Spleen (tissue), 13 donors: ENCODE measurements at places on chromosomes 3 and 15. TPM values are rescaled to one million over a fixed set of nuclear protein-coding genes. Genes with fewer than 3 reads are reported as not detected.
A peak's percentile ranks its signal among the peaks of the same experiment; 100 is the strongest.

- peak; percentile 66 for DNase-seq
Measured at GRCh38 chr3:195075199-195075940, 195.6 kb downstream of the XXYLT1 start.

DNA sequence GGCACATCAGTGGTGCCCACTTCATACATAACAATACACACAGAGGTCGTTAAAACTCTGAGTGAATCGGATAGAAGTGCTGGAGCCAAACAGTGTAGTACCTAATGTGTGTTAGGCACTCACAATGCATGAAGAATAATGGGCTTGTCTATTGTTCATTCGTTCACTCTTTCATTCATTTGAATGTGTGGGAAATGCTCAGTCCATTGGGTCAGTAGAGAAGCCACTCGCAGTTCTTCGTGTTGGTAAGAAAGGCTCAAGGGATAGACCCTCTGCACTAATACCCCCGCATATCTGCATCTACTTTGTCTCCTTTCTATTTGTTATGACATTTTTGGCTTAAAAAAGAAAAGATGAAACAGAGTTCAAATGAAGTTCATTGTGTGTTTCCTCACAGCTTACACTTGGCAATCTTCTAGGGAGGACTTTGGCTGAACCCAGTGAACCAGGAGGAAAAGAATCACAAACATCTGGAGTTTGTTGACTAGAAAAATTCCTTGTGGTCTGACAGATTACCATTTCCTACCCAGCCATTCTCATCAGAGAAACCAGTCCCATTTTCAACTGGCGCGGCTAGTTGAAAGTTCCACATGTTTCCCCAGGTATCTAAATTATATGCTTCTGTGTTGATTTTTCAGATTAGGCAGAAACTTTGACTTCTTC is 32.8 kb upstream of the MFSD1 start:
- no peak for DNase-seq

GRCh38 chr15:51267703-51268083 is 70.7 kb downstream of the CYP19A1 start:
- DNase-seq: no peak

GRCh38 chr3:15434756-15435155 is 7.4 kb downstream of the EAF1 start:
- no peak for DNase-seq

- DNase-seq: no peak
Measured at GRCh38 chr3:194598771-194599557, 34.3 kb downstream of the TMEM44 start.

DNA sequence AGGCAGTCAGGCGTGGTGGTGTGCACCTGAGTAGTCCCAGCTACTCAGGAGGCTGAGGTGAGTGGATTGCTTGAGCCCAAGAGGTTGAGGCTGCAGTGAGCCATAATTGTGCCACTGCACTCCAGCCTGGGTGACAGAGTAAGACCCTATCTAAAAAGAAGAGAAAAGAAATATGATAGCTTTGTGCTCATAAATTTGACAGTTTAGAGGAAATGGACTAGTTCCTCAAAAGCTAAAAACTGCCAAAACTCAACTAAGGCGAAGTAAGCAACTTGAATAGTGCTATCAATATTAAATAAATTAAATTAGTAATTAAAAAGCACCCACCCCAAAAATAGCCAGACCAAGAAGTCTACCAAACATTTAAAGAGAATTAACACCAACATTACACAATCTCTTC is 24.5 kb upstream of the SLC15A2 start:
- DNase-seq: no peak

GRCh38 chr3:79344876-79345871 is 422.6 kb downstream of the ROBO1 start:
- DNase-seq: no peak

DNA sequence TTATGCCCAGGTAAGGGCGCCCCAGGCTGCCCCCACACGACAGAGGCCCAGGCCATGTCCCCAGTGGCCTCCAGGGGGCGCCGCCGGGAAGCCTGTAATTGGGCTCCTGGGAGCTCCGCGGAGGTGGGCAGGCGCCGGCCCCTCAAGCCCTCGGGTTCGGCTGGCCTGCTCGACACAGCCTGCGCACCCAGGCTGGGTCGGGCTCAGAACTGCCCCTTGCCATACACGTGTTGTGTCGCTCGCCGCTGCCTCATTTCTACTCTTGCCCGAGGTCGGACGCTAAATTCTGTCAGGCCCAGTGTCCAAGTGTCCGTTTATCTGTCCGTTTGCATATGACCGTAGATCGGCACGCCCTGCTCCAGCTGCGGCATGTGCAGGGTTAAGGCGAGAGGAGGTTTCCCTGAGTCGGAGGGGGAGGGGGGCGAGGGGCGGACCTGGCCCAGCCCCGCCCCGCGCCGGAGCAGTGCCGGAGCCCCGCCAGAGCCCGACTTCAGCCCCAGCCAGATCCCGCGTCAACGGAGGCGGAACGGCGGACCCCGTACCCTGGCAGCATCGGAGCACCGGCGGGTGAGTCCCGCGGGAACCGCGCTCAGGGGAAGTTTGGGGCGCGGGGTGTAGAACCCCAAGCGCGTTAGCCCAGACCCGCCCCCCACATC is at the start of gene KLHDC8B:
TSS of gene KLHDC8B (plus strand) at position 480 of the 656 bp plus-strand sequence. CDS start 1,172 bp downstream, outside the sequence.
- DNase-seq: peak; percentile 95

- DNase-seq: peak; percentile 17
Measured at GRCh38 chr3:14336749-14337598, 65.4 kb upstream of the SLC6A6 start.

DNA sequence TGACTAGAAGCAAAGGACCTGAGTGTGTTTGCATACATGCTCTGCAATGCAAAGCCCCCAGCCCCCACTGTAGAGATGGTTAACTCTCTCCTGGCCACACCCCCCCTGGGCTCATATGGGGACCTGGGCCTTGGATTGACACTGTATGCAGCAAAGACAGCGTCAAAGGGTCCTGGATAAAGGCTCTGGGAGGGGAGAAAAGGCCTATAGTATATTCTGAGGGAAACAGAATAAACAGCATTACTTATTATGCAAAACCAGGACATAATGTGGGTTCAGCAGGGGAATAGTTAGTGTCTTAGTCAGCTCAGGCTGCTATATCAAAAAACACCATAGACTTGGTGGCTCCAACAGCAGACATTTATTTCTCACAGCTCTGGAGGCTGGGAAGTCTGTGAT is 158.7 kb downstream of the APBA2 start:
- DNase-seq: peak; percentile 12

DNA sequence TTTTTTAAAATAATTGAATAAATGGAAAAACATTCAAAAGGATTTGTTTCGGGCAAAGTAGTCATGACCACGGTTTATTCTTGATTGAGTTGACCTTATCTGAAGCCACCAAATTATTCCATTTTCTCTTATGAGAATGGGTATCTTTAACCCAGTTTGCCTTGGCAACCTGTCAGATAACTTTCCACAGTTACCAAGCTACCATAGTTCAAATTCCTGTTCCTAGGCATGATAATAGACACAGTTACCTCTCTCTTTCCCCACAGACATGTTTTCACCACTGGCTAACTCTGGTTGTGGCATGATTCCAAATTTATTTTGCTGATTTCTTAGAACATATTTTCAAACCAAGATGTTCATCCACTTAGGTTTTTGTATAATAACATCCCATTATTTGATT is 84.9 kb downstream of the NECTIN3 start:
- no peak for DNase-seq

- no peak for DNase-seq
Measured at GRCh38 chr15:83014205-83014653, 2.8 kb upstream of the C15orf40 start.

DNA sequence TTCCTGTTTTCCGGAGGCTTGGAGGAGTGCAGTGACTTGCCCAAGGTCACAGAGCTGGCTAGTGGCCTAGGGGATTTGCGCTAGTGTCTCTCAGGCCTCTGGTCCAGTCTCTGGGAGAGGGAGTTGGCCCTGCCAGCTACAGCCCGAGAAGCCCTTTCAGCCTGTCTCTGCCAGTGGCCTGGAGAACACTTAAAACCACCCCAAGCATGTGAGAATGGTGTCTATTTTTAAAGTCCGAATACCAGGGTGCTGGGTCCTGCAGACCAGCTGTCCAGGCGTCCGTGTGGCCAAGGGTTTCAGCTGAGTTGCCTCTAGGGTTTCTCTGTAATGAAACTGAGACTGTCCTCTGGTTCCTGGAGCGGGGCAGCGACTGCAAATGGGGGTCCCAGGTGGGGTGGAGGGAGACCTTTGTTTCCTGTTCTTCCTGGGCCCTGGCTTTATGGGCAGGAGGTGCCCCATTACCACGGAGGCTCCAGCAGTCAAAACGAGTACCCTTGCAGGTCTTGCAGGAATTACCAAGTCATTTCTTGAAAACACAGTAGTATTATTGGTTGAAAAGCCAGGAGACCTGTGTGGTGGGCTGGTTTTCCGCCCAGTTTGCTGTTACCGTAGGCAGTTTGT is 2.2 kb downstream of the CAND2 start:
- peak; percentile 42 for DNase-seq

- no peak for DNase-seq
Measured at GRCh38 chr15:33126559-33127290, 67.8 kb downstream of the FMN1 start.

DNA sequence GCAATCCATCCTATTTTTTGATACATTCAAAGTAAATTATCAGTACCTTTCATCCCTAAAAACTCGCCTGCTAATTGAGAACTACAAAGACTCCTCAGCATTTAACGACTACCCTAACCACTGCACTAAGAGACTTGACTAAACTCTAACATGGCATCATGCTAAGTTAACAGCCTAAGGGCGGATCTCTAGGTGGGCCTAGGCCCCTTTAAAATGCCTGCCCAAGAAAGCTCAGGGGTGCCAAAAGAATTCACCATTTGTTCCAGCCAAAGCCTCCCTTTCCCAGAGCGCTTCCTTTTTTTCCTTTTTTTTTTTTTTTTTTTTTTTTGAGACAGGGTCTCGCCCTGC is 568 bp upstream of the NEK4 start:
- no peak for DNase-seq

DNA sequence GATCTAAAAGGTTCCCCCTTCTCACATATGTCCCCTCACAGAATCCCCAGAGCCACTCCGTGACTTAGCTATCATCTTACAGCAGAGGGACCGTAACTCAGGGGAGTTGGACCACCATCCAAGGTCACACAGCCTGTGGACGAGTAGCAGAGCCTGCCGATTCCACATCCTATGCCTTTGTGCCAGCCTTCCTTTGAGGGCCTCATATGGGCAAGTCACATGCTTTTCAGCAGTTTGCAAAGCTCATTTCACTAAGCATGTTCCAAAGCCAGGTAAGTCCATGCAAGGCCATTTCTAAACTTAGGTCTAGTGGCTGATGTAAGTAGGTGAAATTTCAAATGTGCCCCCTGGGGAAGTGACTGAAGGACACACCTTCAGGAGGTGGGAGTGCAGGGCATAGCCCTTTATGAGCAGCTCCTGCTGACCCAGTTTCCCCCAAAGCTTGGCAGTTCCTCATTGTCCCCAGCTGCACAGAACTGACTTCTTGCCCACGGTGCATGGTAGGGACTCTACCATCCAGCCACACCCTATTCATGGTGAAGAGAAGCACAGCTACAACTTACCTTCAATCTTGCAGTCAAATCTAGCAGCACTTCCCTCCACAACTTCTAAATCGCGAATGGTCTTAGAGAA is 33.3 kb upstream of the HACD2 start:
- DNase-seq: no peak

The SLC9A9 gene
- 46.9 TPM for total RNA-seq

The WDR93 gene
- total RNA-seq: not detected

The CASR gene
- 0.68 TPM for total RNA-seq

The SLC12A1 gene
- not detected for total RNA-seq

The CTXN2 gene
- not detected for total RNA-seq

The SLC7A14 gene
- not detected for total RNA-seq

The CYP1A2 gene
- total RNA-seq: not detected
